Femur (tissue), 1 donor: ENCODE measurements at places on chromosomes 11 and 22.

DNA sequence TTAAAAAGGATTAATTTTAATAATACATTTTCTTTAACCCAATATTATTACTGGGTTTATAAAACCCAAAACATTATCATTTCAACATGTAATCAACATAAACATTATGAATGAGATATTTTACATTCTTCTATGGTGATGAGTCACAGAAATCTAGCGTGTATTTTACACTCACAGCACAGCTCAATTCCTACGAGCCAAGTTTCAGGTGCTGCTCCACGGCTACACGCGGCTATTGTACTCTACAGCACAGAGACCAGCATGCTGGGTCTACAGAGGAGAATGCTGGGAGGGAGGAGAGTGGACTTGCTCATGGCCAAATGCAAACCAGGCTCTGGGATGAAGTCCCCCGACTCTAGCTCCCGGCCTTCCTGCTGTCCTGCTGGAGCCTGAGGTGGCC lies 72.0 kb upstream of the LMO1 start:
- no peak for DNase-seq

- DNase-seq: peak; percentile 41
Observed at GRCh38 chr11:76265771-76266241, 59.5 kb upstream of the WNT11 start.

DNA sequence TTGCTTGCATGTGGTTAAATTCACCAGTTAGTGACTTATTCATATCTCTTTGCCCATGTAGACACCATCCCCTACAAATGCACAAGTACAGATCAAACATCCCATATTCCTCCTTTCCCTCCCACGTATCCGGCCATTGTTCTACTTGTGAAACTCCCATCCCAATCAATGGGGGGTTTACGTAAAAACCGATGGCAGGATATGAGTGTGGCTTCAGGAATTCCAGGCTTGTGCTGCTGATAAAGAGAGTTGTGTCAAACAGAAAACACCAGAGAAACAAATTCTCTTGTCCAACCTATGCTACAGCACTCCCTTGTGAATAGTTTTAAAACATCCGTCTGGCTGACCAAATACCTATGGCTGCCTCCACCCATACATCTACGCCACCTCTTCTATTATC lies 15.5 kb downstream of the FLI1 start:
- no peak for DNase-seq

DNA sequence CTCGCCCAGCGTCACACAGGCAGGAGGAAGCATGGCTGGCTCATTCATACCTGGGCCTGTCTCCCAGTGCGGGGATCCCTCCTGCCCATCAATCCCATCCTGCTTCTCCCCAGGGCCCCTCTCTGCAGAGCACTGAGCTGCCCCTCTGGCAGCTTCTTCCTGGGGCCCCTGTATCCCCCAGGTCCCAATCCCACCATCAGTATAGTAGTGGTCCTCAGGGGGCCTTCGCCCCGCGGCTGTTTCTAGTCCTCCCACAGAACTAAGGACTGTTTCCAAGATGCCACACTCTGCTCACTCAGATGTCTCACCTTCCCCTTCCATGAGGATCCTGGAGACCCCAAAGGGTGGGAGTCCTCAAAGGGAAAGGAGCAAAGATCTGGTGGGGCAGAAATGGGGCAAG lies 97.6 kb downstream of the PDE2A start:
- peak; percentile 3 for DNase-seq

DNA sequence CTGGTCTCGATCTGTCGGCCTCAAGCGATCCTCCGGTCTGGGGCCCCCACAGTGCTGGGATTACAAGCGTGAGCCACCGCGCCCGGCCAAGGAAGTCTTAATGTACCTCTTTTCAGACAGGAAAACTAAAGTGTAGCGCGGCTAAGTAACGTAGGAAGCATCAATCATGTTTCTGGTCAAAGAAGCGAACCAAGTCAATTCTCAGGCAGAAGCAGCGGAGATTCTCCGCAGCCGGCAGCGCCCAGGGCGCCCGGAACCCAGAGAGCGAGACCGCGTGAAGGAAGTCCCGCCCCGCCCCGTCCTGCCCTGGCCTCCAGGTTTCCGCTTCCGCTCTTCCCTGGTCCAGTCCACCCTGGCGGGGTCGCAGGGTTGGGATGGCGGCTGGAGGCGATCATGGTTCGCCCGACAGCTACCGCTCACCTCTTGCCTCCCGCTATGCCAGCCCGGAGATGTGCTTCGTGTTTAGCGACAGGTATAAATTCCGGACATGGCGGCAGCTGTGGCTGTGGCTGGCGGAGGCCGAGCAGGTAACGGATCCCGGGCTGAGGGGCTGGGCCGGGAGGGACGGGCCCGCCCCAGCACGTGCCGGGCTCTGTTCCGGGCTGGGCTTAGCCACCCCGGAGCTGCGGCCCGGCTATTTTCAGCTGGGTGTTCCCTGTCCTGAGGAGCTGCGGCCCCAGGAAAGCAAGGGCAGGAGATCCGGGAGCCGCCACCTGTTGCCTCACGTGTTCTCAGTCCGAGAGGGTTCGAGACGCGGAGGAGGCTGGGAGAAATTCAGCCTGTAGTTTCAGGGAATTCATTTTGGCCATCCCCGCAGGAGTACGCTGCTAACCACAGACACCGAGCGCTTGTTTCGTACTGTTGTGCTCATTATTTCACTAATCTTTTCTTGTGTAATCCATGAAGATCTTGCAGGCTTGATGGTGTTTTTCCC lies at the start of gene ADSL:
Gene ADSL (plus strand): TSS at position 316 of the 934 bp plus-strand sequence. CDS start 59 bp downstream, at position 375.
- peak; percentile 94 for DNase-seq

GRCh38 chr22:49623715-49624114 lies 204.0 kb downstream of the BRD1 start:
- DNase-seq: no peak

DNA sequence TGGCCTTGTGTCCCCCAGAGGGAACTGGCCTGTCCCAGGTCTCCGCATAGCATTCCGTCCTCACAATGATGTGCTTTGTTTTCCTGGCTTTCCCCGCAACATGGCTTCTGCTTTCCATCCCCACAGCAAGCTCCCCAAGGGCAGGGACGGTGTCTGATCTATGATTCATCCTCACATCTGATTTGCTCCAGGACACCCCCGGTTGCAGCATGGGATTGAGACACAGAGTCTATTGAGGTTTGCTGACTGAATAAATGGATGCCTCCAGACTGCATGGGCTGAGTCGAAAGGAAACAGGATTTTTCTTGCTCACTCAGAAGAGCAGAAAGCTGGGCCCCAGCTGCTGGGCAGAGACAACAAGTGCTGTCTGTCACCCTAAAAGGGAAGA lies 40.2 kb downstream of the LMO1 start:
- no peak for DNase-seq

DNA sequence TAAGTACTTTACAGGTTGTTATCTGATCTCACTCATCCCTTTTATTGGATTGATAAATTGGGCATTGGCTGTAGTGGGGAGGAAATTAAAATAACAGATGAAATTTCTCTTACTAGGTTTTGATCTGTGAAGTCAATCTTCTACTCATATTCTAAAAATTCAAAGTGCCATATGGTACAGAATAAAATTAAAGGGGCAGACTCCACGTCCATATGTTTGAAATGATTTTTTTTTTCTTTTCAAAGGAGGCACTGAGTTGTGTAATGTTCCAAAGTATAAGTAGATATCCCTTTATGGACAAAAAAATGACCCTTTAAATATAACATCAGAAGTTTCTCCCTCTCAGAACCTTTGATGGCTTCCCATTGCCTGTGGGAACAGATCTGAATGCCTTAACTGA lies 207.4 kb downstream of the DBX1 start:
- no peak for DNase-seq

DNA sequence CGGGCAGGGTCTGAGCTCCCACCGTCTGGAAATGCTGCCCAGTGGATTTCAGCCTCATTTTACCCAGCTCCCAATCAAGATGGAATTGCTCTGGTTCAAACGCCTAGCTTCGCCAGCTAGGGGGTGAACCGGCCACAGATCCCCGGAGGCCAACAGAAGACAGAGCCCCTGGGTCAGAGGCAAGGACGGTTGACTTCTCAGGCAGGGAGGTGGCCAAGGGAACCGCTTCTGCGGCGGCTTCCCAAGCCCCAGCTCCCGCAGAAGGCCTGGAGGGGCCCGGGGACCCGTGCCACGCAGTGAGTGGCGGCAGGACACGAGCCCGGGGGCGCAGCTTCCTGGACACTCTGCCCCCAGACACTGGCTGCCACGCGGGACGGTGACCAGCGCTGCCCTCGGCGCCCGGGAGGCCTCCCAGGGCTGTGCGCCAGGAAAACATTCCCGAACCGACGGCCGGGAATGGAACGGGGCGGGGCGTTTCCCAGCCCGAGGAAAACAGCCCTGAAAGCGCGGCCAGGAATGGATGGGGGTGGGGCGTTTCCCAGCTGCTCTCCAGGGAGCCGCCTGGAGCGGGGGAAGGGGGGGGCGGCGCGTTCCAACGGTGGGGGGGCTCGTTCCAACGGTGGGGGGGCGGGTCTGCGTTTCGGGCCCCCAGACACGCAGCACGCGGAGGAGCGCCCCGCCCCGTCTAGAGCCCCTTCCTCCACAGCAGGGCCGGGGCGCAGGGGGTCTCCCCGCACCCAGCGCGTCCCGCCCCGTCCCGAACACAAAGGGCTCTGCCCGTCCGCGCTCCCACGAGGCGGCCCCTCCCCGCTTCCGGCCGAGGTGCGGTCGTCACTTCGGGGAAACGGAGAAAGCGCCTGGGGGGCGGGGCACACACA lies 13.5 kb upstream of the B4GALNT4 start:
- DNase-seq: peak; percentile 95

GRCh38 chr11:132343445-132344175 lies 973.2 kb downstream of the NTM start:
- DNase-seq: no peak

DNA sequence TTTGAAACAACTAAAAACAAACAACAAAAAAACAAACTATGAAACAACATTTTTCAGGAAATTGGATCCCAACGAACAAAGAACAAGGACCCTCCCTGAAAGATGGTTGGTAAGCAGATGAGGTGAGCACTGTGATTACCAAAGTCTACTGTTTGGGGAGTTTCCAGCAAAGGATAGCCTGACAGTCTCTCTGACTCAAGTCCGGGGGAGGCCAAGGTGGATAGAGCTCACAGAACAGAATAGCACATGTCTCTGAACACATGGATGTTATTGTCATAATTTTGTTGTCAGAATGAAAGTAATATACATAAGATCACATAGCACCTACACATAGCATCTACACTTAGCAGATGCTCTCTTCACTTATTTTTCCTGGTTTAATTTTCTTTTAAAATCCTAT lies 501.3 kb upstream of the TENM4 start:
- DNase-seq: no peak

DNA sequence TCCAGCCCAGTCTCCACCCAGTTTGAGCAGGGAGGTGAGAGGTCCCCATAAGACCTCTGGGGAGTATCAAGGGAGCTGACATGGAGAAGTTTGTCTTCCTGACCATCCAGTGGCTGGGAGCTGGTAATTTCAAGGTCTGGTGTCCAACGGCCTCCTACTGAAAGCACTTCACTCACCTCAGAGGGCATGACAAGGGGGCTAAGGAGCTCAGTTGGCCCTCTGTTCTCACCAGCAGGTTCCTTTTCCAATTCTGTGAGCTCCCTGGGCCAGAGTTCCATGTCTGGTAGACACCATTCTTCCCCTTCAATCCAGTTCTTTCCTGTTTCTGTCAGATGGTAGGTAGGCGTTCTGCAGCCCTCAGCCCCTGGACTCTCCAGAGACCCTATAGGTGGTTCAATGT lies 3.1 kb downstream of the SELENOH start:
- DNase-seq: no peak

DNA sequence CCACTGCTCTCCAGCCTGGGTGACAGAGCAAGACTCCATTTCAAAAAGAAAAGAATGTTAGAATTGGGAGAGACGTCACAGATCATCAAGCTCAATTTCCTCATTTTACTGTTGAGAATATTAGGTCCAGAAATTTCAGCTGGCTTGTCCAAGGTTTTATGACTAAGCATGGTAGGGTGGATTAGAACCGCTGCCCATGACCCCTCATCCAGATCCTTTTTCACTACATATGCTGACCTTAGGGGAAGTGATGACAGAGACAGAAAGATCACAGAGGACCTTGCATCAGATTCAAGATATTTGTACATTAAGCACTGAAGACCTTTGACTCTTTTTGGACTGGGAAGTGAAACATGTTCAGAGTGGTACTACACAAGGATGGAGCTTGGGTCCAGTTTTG lies 134.5 kb downstream of the ADAMTS15 start:
- no peak for DNase-seq

- DNase-seq: no peak
Observed at GRCh38 chr11:57290288-57290687, 34.5 kb downstream of the TNKS1BP1 start.

DNA sequence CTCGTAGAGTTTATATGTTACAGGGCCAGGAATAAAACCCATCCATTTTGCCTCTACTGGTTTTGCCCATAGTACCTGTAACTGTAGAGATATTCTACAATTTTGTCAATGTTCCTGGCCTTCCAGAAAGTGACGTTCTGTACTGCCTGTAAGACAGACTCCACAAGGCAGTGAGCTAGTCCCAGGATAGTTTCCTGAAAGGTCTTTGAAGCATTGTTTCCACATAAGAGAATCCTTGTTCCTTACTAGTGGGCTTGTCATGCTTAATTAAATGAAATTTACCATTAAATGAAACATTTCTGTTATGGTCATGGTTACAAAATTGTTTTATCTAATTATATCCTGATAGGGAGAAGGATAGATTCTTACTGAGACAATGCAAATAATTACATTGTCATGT lies 80.4 kb downstream of the HSD17B12 start:
- DNase-seq: no peak

- no peak for DNase-seq
Observed at GRCh38 chr11:46981436-46981835, 44.9 kb downstream of the CSTPP1 start.

GRCh38 chr22:35630387-35630793 lies 13.3 kb upstream of the MB start:
- no peak for DNase-seq

DNA sequence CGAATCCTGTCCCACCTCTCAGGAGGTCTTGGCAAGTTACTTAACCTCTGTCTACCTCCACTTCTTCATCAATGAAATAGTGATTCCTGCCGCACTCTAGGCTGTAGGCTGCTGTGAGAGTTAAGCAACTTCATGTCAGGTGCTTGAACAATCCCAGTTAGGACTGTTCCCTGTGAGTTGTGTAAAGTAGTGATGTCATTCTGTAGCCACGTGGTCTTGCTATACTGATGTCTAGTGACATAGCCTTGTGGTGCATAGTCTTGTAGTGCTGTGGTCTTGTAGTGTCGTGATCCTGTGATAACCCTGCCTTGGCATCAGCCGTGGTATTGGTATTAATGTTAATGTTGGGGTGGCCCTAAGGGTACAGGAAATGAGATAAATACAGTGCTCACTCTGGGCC lies 30.3 kb upstream of the PRR5 start:
- DNase-seq: no peak

DNA sequence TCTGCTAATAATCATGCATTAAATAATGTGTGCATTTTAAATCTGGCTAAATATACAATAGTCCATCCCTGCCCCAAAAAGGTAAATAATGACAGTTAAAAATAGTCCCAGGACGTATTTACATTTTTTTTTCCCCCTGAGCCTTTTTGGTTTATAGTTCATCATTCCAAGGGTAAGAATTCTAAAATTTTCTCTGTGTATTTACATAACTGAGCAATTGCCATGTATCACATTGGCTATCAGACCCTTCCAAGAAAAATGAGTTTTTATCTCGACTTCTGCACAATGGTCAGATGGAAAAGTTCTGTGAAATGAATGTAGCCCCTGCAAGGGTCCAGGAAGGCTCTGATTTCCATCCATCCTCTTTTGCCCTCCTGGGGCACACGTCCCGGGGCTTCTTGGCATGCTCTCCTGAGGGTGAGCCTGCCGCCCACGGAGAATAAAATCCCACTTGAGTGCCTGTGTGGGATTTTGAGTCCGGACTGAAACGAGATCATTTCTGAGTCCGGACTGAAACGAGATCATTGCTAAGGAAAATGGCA lies 94.1 kb upstream of the ANO1 start:
- DNase-seq: no peak
